ENCODE measurements at places on chromosomes 7 and 10.

DNA sequence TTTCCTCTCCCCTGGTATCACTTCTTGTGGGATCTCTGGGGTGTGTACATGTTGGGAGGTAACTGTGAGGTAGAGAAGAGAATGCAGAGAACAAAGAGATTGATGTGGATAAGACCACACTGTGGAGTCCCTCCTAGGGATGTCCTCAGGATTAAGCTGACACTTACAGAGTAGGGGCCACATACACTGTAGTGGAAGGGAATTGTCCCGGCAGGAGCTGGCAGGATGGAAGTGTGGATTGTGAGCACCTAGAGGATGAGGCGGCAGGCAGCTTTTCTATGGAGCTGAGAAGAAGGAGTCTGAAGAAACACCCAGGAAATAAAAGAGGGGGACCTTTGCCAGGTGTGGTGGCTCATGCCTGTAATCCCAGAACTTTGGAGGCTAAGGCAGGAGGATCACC lies 13.5 kb downstream of the AGFG2 start:
- DNase-seq, result no peak

GRCh38 chr10:79176949-79177602 lies 108.3 kb downstream of the ZMIZ1 start:
- DNase-seq, result no peak

- no peak for DNase-seq
These were observed 683.9 kb downstream of the CCSER2 start for GRCh38 chr10:85012305-85012704.

GRCh38 chr7:119177863-119178262 lies 953.4 kb downstream of the ANKRD7 start:
- DNase-seq, result no peak

GRCh38 chr10:91127341-91128082 lies 93.0 kb upstream of the PCGF5 start:
- DNase-seq, result no peak

GRCh38 chr7:66696774-66697191 lies 43.8 kb upstream of the RABGEF1 start:
- no peak for DNase-seq

DNA sequence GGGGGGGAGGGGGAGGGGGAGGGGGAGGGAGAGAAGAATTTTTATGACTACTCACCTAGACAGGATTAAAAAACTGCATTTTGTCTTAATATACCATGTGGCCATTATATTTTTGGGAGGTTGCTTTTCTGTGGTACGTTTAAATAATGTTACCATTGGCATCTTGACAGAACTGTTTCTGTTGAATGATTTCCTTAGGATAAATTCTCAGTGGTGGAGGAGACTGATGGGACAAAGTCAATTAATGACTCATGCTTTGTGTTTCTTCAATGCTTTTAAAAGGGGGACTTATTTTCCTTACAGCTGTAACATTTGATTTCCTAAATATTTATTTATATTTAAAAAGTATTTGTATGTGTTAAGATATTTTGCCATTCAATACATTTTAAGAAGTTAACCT lies 13.7 kb downstream of the AGR2 start:
- no peak for DNase-seq

- no peak for DNase-seq
These were observed 186.5 kb upstream of the SLC25A13 start for GRCh38 chr7:96508371-96508770.

DNA sequence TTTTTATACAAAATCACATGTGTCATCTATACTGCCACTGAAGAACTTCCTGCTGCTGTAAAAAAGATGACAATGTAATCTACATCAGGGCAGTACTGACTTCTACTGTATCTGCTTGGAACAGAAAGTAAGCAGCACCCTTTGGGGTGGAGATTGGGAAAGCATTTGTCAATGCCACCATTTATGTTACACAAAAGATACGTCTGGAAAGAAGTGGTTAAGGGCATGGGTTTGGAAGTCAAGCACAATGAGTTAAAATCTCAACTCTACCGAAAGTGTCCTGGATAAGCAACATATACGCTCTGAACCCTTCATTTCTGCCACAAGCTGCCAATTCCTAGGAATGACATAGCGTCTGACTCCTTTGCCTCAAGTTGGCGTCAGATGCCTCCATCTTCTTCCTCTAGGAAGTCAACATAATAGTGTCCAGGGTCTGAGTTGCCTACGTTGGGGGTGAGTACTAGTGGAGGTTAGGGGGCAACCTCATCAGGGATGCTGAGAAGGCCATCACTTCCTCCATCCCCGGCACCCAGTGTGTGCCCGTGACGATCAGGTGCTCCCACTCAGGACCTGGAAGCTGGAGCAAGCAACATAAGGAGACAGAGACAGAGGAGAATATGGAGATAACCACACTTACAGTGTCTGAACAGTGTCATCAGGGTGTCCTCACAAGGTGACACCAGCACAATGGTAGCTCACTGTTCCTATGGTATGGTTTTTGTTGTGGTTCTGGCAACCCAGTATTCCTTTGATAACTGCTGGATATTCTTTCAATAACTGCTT lies 58.3 kb downstream of the SGMS1 start:
- no peak for DNase-seq

GRCh38 chr10:20956843-20957242 lies 59.7 kb upstream of the NEBL start:
- no peak for DNase-seq

DNA sequence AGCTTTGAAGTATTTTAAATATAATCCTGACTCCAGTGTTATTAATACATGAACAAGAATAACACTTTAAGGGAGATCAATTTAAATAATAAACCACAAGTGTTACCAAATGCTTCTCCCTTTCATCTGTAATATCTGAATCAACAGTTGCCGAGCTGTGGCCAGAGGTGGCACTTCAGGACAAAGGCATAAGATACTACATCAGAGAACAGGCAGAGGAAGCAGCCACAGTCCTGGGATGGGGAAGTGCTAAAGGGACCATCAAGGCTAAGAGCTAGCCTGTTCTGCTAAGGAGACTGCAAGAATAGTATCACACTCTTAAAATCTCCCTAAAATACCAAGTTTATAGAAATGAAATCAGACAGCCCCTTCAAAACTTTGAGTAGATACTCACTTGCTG lies 378.2 kb upstream of the PRKCQ start:
- DNase-seq, result no peak

Measured in stimulated activated CD8-positive, alpha-beta memory T cell treated with anti-CD3 and anti-CD28 coated beads, Interleukin-4, amount 100 ng/mL, for 4 hours (primary cell).